ENCODE measurements at places on chromosomes 16 and 17.
A peak's percentile ranks its signal among the peaks of the same experiment; 100 is the strongest.

DNA sequence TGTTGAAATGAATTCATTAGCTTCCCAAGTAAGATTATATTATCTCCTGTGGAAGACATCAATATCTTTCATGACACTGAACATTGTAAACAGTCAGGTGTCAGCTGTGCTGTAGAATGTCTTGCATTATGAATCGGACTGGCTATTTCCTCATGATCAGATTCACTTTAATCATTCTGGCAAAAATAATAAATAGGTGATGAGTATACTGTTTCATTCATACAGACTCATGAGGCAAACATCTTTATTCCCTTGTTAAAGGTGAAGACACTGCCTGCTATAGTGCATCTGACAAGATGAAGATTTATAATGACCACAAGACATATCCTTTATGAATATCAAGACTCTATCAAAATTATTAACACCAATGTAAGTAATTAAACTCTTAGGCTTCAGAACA lies 51.3 kb upstream of the ARL6IP1 start:
- no peak for DNase-seq

DNA sequence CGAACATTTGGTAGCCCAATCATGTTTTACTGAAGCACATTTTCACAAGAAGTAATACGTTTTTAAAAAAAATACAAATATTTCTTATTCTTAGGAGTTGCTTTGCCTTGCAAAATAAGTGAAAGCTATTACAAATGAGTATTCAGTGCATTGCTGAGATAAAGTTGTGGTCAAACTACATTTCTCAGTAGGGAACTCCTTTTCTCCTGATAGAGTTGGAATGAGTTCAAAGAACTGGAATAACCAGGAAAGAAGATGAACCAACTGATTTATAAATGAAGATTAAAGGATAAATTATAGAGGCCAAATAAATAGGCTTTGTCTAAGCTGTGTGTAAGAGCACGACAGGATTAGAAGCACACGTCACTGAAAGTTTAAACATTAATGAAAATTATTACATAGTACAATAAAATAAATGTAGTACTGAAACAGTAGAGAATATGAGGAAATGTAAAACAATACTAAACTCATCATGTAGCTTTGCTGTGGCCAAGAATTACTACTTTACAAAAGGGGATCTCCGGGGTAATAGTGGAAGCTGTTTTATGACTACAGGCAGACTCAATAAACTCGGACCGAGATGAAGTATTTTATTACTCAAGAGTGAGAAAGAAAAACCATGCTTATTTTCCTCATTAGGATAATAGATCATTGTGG lies 73.6 kb downstream of the KCNJ2 start:
- DNase-seq, result no peak

GRCh38 chr16:73746554-73746953 lies 550.1 kb upstream of the PSMD7 start:
- DNase-seq, result no peak

GRCh38 chr17:80501741-80502577 lies 25.6 kb upstream of the NPTX1 start:
- peak; percentile 96 for DNase-seq

DNA sequence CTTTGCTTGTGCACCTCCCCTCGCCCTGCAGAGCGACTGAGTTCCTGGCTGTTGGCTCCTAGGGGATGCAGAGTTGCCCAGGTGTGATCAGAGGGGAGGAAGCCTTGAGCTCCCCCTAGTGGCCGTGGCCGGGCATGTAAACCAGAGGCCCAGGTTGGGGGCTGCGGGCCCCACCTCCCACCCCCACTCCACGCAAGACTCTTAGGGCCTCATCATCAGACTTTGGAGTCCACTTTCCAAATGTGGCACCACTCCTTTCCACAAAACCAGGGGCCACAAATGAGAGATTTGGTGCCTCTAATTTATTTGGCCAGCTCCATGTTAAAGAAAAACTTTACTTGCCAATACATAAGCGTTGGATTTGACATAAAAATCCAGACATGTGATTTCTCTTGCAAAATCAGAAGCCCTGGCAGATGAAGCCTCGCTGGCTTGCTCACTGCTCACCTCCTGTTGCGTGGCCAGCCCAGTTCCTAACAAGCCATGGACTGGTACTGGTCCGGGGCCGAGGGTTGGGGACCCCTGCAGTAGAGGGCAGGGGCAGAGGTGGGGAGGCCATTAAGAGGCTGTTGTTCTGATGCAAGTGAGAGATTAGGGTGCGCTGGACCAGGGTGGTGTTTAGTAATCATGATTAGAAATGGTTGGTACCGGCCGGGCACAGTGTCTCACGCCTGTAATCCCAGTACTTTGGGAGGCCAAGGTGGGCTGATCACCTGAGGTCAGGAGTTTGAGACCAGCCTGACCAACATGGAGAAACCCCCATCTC lies 28.7 kb upstream of the GAS7 start:
- peak; percentile 28 for DNase-seq

- no peak for DNase-seq
Measured at GRCh38 chr16:48491517-48491916, 106.3 kb upstream of the SIAH1 start.

DNA sequence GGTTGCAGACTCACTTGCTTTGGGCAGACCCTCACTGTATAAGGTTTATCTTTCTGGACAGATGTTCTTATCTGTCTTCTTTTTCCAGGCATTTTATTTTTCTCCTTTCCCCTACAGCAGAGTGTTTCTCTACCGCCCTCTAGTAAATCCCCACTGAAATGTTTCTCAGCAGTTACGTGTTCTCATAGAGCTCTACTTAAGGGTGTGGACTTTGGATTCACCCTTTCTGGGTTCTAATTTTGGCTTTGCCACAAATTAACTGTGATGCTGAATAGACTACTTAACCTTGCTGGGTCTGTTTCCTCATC lies 2.0 kb downstream of the ADAT1 start:
- DNase-seq, result peak; percentile 32

- DNase-seq, result peak; percentile 21
Measured at GRCh38 chr16:53465606-53466280, 31.5 kb downstream of the RBL2 start.

DNA sequence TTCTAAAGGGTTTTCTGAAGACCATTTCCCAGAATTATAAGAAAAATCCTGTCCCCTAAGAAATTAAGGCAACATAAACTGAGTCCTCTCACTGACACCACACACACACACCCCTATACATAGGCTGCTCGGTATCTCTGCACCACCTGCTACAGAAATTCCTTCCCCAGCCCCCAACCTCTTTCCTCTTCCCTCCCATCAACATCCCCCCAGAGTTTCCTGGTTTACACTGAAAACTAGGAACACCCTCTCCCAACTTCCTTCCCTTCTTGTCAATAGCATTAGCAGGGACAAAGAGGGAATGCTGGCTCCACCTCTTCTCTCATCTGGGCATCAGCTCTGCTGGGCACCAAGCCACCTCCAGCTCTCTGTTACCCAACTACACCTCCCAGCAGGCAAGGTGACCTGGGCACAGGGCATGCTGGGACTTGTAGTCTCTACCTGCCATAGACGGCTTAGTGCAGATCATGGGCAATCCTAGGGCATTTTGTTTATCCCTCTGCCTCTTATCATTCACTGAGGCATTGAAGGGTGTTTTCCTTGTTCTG lies 15.7 kb downstream of the CAVIN1 start:
- no peak for DNase-seq

GRCh38 chr16:81421126-81421525 lies 23.5 kb upstream of the CMIP start:
- no peak for DNase-seq

DNA sequence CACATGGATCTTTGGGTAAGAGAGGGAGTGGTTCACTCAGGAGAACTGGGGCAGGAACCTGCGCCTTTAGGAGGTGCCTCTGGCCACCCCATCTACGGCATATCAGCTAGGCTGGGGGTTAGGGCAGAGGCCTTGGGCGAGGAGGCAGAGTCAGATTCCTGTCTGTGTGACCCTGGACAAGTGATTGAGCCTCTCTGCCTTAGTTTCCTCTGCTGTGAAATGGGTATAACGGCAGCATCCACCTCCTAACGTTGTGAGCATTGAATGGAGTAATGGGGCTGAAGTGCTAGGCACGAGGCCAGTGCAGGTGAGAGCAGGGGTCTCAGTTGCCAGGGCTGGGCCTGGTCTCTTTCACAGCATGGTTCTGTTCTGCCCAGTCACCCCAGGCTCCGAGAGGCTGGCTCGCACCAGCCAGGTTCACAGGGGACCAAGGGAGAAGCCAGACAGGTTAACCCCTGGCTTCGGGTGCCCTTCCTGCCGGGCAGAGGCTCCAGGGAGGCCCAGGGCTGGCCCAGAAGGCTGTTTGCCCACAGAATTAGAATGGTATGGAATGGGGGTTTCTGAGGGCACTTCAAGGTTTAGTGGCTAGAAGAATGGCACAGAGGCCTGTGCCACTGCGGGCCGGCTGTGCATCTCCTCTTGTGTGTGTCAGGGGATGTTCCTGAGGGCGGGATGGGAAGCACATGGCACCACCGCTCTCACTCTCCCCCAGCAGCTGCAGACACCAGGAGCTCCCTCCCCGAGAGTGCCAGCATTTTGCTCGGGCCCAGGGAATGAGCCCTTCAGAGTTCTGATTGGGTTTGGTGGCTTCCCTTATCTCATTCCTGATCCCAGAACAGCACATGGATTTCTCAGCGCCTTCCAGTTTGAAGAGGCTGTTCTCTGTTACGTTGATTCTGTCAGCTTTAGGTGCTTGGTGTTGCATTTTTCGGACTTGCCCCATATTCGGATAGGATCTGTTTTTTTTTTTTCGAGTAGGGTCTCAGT lies 23.8 kb downstream of the UNC13D start:
- DNase-seq, result no peak

DNA sequence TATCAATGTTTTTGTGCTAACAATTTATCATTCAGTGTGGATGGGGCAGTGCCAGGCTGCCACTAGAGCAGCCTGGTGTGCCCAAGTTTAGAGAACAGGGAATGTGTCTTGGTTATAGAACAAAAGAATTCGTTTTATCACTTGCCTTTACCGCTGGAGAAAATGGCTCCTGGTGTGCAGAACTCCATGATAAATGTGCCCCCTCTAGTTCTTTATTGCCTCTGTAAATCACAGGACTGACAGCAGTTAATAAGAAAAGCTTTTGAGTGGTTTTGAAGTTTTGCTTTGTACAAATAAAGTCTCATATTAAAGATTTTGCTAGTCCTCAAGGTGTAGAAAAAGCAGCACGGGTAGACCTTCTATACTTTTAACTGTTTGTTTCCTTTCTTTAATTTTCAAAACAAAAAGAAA lies 28.2 kb upstream of the PSMD7 start:
- no peak for DNase-seq

DNA sequence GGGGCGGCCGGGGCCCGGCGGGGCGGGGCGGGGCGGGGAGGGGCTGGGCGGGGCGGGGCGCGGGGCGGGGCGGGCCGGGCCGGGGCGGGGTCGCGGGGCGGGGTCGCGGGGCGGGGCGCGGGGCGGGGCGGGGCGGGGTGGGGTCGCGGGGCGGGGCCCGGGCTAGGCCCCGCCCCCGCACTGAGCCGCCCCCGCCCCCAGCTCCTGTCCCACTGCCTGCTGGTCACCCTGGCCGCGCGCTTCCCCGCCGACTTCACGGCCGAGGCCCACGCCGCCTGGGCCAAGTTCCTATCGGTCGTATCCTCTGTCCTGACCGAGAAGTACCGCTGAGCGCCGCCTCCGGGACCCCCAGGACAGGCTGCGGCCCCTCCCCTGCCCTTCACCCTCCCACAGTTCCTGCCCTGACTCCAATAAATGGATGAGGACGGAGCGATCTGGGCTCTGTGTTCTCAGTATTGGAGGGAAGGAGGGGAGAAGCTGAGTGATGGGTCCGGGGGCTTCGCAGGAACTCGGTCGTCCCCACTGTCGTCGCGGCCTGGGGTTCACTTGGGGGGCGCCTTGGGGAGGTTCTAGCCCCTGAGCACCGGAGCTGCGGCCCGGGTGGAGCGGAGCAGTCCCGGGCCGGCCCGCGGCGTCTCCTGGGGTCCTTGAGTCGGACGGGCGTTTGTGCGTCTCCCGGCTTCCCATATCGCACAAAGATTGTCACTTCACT lies 795 bp upstream of the HBM start:
- no peak for DNase-seq

DNA sequence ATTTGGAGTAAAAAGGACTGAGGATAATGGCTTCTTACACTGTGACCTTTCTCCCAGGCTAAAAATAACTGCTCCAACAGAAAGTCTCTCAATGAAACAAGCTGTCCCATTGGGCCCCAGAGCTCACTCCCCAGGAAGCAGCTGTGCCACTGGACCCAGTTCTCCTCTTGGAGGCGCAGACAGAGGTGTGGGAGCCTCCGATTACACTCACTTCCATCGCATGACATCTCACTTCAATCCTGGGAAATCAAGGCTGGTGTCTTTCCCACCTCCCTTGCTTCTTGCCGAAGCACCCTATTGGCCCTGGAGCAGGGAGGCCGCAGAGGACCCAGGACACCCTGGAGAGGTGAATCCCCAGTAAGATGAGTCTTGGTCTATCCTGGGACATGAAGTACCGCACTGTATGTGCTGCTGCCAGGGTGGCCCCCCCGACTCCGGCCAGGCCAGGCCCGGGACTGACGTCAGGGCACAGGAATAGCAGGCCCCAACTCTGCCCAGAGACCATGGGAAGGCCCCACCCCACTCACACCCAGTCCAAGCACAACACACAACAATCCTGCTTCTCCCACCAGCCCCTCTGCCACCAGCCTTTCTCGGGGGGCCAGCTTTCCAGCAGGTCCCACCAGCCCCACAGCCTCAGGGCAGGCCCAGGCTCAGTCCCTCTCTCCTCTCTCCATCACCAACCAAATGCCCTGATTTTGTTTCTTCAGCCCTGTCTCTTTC lies 29.5 kb downstream of the SRL start:
- DNase-seq, result no peak

GRCh38 chr16:11459722-11460121 lies 114.5 kb downstream of the RMI2 start:
- no peak for DNase-seq

GRCh38 chr17:6393351-6393952 lies 41.5 kb downstream of the AIPL1 start:
- no peak for DNase-seq

GRCh38 chr16:65658349-65658748 lies 536.5 kb upstream of the CDH11 start:
- peak; percentile 33 for DNase-seq

DNA sequence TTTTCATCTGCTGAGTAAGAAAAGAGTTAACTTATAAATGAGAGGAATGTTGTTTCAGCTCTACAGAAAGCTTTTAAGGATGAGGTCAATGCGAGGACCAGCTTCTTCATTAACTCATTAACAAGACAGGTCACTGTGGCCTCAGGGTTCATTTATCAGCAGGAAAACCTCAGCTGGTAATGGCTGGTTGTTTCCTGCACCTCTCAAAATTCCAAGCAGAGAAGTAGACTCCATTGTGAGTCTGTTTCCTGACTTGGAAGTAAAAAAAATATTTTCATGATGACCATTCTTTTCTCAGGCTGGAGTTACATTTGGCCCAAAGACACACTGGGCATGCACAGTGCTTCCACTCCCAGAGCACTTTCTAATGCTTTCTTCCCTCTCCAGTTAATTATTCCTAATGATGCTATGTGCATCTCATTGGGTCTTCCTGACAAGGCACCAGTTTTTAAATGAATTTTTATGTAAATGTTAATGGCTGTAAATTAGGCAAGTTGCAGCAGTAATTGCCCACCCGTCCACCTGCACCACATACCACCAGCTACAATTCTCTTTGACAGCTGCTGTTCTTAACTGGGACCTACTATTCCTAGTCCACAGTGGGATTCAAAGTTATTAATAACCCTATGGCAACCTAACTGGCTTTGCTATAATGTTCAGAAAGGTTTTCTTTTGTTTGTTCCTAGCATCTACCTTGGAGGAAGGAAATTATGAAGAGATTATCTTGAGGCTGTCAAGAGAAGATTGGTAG lies 89.5 kb upstream of the BCAR1 start:
- no peak for DNase-seq

All from SJSA1 (cell line).